ENCODE measurements at places on chromosomes 3 and 15. TPM values are rescaled to one million over a fixed set of nuclear protein-coding genes. Genes with fewer than 3 reads are reported as not detected.

RASGRP1 gene
- 2.9 TPM for total RNA-seq

NCBP2 gene
- 31.8 TPM for total RNA-seq

MCF2L2 gene
- total RNA-seq = 1.4 TPM

NAALADL2 gene
- total RNA-seq = 4.4 TPM

CD96 gene
- total RNA-seq = 2.4 TPM

TTC14 gene
- total RNA-seq = 34.8 TPM

FYCO1 gene
- total RNA-seq = 37.5 TPM

GATA2 gene
- 62.0 TPM for total RNA-seq

WDR93 gene
- total RNA-seq = 2.1 TPM

KCNMB3 gene
- 3.1 TPM for total RNA-seq

CD200 gene
- 5.5 TPM for total RNA-seq

IL20RB gene
- 1.2 TPM for total RNA-seq

ESYT3 gene
- total RNA-seq = 45.9 TPM

GRIP2 gene
- 1.0 TPM for total RNA-seq

PSTPIP1 gene
- total RNA-seq = 18.4 TPM

GRM7 gene
- not detected for total RNA-seq

SLC6A11 gene
- total RNA-seq = not detected

RPL35A gene
- total RNA-seq = 366 TPM

SHC4 gene
- 0.20 TPM for total RNA-seq

ADGRG7 gene
- not detected for total RNA-seq

C15orf62 gene
- 4.2 TPM for total RNA-seq

SH3BP5 gene
- 83.8 TPM for total RNA-seq

ADAM10 gene
- total RNA-seq = 139 TPM

EFCC1 gene
- total RNA-seq = 7.3 TPM

TNFSF10 gene
- 89.6 TPM for total RNA-seq
